ENCODE measurements at places on chromosomes 3 and 15.

DNA sequence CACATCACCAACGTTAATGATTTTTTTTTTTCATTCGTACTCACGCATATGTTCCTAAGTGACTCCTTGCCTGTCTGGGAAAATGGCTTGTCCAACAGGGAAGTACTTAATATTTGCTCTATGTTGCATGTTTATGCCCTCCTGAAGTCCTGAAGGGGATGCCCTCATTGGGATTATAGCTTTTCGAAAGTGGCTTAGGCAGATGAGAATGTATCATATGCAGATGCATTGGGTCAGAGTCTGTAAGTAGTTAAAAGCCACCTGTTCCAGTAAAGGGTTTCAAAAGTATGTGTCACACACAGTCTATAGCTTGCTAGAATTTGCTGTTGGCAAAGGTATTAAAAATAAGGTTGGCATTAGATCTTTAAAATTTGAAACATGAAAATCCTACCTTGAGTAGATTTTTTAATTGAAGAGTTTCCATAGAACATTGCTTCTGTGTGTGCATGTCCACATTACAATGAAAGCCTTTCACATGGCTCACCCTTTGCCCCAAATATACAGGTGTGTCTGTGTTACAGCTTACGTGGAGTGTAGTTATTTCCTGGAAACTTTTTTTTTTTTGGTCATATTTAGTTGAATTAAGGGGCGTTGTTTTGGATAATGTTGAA lies 2.1 kb downstream of the ABHD17C start:
- DNase-seq = no peak

DNA sequence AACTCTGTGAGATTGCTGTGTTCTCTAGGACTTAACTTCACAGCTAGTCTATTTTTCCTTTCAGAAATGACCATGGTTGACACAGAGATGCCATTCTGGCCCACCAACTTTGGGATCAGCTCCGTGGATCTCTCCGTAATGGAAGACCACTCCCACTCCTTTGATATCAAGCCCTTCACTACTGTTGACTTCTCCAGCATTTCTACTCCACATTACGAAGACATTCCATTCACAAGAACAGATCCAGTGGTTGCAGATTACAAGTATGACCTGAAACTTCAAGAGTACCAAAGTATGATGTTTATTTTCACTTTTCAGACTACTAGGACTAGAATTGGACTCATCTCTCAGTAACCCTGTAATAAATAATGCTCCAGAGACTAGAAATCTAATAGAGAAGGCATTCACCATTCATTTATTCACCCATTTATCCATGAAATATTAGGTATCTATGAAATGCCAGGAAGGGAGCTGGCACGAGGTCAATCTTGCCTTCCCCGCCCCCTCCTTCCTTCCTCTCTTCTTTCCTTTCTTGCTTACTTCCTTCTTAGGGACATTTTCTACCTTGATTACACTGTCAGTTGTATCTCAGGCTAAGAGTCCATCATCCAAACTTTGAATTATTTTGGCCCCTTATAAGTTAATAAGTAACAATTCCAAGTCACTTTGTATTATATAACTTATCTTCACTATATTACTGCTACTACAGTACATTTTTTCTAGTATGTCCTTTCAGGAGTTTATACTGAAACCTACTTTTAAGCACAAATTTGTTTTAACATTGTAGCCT lies 91.0 kb downstream of the PPARG start:
- no peak for DNase-seq

DNA sequence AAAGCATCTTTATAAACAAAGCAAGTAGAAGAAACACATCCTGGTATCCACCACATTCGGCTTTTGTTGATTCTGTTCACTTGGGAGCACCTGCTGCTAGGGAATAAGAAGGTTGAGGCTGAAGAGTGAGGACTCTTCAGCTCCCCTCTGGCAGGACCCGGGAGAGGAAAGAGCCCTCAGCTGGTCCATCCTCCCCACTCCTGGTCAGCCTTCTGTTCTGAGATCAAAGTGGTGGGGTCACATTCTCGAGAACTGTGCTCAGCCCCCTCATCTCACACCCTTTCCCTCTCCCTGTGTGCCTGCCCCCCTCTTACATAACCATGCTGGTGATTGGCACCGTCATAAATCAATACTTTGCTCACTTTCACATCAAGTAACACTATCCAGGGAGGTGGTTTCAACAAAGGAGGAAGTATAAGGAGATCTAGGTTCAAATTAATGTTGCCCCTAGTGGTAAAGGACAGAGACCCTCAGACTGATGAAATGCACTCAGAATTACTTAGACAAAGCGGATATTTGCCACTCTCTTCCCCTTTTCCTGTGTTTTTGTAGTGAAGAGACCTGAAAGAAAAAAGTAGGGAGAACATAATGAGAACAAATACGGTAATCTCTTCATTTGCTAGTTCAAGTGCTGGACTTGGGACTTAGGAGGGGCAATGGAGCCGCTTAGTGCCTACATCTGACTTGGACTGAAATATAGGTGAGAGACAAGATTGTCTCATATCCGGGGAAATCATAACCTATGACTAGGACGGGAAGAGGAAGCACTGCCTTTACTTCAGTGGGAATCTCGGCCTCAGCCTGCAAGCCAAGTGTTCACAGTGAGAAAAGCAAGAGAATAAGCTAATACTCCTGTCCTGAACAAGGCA lies at the start of gene NR1I2:
Gene NR1I2 (plus strand): TSS at position 772 of the 869 bp plus-strand sequence.
- DNase-seq = no peak

DNA sequence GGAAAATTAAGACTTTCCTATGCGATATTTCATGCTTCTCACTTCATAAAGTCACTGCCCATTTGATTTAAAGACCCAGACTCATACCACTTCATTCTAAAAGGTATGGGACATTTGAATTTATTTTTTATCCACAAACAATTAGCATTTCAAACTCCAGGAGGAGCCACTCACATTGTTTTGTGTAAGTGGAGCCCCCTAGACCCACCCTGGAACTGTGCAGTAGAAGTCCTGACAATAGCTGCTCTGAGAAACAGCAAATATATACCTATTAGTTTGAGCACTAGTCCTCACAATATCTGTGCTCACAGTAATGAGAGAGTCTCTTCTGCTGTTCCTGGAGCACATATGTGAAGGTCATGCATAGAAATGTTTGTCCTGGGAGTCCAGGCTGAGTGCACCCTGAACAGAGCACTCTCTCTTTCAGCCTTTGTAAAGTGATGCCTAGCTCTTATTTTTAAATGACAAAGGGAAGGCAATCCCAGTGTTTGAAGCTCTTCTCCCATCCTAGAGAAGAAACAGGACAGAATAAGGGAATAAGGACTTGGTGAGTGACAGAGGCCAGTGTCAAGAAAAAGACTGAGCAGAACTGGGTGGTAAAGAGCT lies 127.5 kb upstream of the STRIT1 start:
- no peak for DNase-seq

DNA sequence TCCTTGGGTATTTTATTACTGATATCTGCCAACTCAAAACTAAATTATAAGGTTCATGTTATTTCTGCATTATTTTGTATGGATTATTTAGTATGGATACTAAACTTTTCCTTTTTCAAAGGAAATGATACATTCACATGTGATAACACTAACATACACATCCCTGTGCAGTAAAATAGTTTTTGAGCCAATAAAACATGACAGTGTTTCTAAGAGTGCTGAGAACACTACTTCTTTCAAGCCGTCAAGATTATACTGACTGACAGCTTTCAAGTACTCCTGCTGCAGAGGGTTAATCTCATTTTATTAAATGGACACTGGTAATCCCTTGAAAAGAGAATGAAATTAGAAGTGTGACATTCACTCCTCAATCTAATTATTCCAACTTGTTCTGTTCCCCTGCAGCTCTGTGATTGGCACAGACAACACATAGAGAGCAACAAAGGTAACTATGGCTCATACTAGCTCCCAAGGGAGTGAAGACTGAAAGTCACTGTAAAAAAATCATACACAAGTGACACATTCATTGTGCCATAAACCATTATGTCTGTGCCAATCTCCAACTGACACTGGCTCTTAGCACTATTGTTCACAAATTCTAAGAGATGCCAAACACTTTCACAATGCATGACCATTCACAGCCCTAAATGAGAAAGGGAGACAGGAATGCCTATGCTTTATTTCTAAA lies 468.6 kb downstream of the SHQ1 start:
- no peak for DNase-seq

DNA sequence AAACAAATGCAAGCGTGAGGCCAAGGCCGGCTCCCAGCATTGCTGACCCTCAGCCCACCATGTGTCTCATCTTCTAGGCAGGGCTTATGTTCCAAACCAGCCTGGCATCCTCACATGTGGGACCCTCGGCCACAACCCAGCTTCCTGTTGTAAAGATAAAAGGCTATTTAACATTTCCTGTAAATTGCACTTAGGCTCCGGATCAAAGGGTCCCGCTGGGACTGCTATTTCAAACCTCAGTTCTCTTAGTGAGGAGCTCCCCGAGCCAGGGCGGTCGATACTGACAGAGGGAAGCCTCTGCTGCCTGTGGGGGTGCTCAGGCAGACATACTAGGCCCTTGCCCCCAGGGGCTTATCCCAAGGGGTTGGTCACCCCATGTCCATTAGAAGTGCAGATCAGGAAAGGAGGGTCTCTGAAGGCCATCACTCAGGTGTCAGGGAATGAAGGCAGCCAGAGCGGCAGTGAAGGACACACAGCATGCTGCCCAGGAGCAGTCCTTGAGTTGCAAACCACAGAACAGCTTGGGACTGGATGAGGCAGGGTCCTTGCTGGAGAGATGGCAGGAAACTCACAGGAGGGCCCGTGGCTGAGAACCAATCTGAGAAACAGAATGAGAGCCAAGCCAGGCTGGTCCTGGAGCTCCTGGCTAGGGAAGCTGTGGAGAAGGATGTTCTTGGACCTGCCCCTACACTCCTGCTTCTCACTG lies 239.9 kb downstream of the TLE3 start:
- DNase-seq = no peak

GRCh38 chr3:55963601-55964000 lies 476.5 kb upstream of the WNT5A start:
- DNase-seq = no peak

- DNase-seq = no peak
Observed at GRCh38 chr3:114552527-114552812, 258.6 kb downstream of the TIGIT start.

DNA sequence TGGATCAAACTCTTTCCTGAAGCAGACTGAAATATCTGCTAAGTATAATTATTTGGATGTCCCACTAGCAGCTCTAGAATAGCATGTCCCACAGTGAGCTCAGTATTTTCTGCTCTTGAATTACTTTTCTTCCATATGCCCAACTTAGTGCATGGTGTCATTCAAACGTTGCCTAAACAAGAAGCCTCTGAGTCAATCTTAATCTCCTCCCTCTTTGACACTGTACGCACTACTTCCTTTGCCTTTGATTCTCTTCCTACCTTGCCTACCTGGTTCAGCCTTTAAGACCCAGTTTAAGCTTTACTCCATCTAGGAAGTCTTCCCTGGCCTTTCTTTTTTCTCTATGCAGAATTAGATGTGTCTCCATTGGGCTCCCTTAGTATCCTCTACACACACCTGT lies 54.5 kb downstream of the SEC22A start:
- DNase-seq = no peak

DNA sequence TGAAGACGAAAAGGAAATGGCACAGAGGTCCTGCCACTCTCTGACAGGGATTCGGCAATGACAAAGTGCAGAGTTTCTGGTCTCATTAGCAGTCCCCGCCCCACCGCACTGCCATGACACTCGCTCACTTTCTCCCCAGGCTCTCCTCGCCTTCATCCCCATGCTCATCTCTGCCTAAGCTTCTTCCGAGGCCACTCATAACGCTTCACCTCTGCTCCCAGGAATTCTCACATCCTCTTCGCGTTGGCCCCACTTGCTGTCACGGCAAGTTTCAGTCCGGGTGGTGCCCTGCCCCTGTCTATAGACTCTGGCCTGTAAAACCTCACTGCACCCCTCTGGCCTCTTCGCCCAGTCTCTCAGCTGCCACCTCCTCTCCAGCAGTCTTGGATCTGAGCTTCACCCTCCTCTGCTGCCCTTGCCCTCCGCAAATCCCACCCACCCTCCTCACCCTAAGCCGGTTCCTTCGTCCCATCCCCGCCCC lies 654 bp downstream of the RUBCN start:
- DNase-seq = no peak

GRCh38 chr3:98540346-98540745 lies 8.6 kb downstream of the GPR15 start:
- DNase-seq = no peak

GRCh38 chr3:119219069-119219468 lies 21.6 kb downstream of the B4GALT4 start:
- no peak for DNase-seq

DNA sequence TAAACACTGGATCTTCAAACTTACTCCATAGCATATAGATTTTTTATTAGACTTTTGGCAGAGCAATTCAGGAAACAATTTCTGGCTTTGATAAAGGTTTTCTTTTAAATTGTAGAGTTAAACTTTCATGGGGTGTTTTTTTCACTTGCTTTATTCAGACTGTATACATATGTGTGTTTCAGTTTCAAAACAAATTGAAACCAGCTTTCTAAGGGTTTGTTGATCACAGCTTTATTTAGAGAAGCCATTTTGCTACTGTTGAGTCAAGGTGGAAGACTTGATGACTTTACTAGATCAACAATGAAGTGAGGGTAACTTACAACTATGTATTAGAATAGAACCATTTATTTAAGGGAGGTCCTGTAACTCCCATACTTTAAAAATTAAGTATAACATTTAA lies 6.2 kb downstream of the UBE2E1 start:
- no peak for DNase-seq

GRCh38 chr3:140467104-140467577 lies 210.7 kb upstream of the TRIM42 start:
- no peak for DNase-seq

- no peak for DNase-seq
Observed at GRCh38 chr3:72962317-72962716, 34.3 kb upstream of the PPP4R2 start.

DNA sequence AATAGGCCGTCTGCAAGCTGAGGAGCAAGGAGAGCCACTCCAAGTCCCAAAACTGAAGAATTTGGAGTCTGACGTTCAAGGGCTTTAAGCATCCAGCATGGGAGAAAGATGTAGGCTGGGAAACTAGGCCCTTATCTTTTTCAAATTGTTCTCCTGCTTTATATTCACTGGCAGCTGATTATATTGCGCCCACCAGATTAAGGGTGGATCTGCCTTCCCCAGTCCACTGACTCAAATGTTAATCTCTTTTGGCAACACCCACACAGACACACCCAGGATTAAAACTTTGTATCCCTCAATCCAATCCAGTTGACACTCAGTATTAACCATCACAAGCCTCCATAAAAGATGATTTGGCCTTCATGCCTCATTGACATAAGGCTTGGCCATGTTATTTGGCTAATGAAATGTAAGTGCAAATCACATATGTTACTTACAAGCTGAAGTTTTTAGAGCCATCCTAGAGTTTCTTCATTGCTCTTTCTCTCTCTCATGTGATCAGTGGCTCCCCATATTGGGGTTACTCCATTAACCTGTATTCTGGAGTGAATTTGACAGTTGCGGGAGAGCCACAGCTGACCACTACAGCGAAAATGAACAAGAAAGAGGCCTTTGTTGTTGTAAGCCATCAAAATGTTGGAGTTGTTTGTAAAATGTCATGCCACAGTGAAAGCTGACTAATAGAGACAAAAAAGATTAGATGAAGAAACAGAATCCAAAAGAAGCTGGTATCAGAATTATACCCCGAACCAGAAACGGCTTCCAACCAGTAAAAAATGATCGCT lies 61.7 kb downstream of the GBE1 start:
- DNase-seq = no peak

- no peak for DNase-seq
Observed at GRCh38 chr3:181718987-181719911, 7.5 kb downstream of the SOX2 start.

GRCh38 chr3:4722103-4722502 lies 229.0 kb downstream of the ITPR1 start:
- DNase-seq = no peak

- no peak for DNase-seq
Observed at GRCh38 chr15:71050461-71050860, 64.8 kb upstream of the THSD4 start.

GRCh38 chr3:194658477-194659242 lies 13.3 kb downstream of the LSG1 start:
- DNase-seq = no peak
